Spinal cord (tissue), 10 donors: ENCODE measurements at places on chromosomes 7 and 10. TPM values are rescaled to one million over a fixed set of nuclear protein-coding genes. Genes with fewer than 3 reads are reported as not detected.
A peak's percentile ranks its signal among the peaks of the same experiment; 100 is the strongest.

DNA sequence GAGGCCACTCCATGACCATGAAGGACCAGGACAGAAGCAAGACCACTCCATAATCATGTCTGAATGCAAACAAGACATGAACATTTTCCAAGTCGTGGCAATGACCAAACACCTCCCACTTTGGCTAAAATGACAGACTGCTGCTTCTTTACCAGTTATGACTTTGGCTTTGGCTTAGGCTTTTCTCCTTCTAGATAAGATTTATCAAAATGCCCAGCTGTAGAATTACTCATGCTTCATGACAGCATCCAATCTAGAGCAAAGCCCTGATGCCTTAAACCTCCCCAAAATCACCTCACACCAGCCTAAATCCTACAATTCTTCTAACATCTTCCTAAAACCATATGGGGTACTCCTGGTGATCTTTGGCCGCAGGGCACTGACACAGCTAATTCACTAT is 102.1 kb downstream of the VPS41 start:
- DNase-seq = no peak
- H3K4me1 ChIP-seq = no peaks in the 10 kb centered on the region
- H3K27me3 ChIP-seq = no peaks in the 10 kb centered on the region
- H3K27ac ChIP-seq = no peak overlapping the region

DNA sequence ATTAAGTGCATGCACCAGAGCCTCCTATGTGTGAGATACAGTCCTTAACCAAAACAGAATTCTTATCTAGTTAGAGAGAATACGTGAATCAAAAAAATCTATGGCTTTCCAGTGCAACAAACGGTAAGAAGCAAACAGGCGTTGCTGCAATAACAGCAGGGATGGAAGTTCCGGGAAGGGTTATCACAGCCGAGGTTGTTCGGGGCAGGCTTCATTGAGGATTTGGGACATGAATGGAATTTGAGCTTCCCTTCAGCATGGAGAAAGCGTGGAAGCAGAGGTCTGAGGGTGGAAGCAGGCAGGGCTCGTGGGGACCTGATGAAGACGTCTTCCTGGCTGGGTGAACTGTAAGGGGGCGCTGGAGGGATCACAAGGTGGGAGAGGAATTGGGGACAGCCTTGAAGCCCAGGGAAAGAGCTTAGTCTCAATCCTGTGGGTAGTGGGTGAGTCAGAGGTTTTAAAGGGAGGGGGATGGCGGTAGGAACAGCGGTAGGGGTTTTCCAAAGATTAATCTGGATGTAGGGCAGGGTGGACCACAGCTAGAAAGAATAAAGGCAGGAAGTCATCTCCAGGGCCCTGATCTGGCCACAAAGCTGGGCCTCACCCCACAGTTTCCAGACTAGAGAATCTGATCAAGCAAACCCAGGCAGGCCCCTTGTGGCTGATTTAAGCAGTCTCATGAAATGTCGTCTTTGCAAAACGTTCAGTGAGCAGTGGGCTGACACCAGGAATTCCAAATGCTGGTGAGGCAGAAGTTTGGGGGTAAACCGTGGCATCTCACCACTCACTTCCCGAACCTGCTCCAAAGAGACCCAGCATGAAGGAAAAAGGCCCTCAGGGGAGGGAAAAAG is 65.1 kb downstream of the CALML3 start:
- no peak overlapping the region for H3K4me3 ChIP-seq
- no peak for DNase-seq
- peaks cover 29% of the 10 kb centered on the region for H3K4me1 ChIP-seq
- H3K27ac ChIP-seq = no peak overlapping the region
- H3K27me3 ChIP-seq = peaks cover 3% of the 10 kb centered on the region

DNA sequence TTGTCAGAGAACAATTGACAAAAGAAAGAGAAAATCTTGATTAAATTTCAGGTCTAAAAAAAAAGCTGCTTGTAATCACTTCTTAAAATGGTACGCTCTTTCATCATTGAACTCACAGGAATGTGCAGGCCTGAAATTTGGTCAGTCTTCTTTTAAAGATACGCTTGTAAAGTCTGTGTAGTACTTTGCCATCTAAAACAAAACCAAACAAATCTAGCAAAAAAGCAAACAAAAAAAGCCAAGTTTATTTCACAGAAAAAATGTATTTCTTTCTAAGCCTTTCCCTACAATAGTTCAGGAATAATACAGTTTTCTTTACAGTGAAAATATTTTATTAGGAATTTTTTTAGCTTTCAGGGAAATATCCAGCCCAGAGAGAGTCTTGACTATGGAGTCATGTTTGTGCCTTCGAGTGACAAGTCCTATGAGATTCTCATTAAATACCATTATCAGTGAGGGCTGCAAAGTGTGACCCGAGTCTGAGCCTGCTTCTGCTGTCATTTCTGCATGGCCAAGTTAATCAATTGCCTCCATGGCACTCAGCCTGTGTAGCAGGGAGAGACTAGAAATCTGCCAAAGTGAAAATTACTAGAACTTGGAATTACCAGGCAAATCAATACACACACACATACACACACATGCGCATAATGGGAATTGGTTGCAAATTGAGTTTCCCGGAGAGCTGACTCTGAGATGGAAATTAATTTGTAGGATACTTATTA is 172.6 kb downstream of the OTUD1 start:
- H3K4me1 ChIP-seq = no peaks in the 10 kb centered on the region
- no peaks in the 10 kb centered on the region for H3K36me3 ChIP-seq
- H3K27ac ChIP-seq = no peak overlapping the region
- DNase-seq = no peak
- H3K4me3 ChIP-seq = no peak overlapping the region

GRCh38 chr7:75776295-75776971 is 4.4 kb upstream of the CCL26 start:
- H3K4me1 ChIP-seq = no peaks in the 10 kb centered on the region
- H3K4me3 ChIP-seq = no peak overlapping the region
- no peak for DNase-seq
- no peaks in the 10 kb centered on the region for H3K36me3 ChIP-seq

- H3K36me3 ChIP-seq = no peaks in the 10 kb centered on the region
- no peak overlapping the region for H3K27ac ChIP-seq
- H3K27me3 ChIP-seq = no peaks in the 10 kb centered on the region
- no peak for DNase-seq
- H3K4me3 ChIP-seq = no peak overlapping the region
Observed at GRCh38 chr7:31986878-31987518, 83.2 kb downstream of the PDE1C start.

DNA sequence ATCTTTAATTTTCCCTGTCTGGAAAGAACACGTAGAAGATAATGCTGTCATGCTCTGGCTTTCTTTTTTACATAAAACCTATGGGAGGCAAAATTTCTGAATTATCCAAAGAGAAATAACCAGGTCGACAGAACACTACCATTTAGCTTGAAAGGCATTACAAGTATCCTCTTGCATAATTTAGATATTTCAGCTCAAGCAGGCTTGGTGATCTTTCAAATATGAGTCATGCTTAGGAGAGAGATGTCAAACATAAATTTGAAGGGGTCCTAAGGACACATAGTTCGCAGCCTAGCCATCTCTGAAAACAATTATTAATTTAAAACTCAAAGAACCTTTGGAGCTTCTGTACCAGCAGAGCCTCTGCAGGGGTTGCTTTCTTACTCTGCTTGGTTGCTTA is 100.9 kb downstream of the FAS start:
- no peak overlapping the region for H3K27ac ChIP-seq
- H3K27me3 ChIP-seq = no peaks in the 10 kb centered on the region
- peaks cover 4% of the 10 kb centered on the region for H3K4me1 ChIP-seq
- H3K4me3 ChIP-seq = no peak overlapping the region

DNA sequence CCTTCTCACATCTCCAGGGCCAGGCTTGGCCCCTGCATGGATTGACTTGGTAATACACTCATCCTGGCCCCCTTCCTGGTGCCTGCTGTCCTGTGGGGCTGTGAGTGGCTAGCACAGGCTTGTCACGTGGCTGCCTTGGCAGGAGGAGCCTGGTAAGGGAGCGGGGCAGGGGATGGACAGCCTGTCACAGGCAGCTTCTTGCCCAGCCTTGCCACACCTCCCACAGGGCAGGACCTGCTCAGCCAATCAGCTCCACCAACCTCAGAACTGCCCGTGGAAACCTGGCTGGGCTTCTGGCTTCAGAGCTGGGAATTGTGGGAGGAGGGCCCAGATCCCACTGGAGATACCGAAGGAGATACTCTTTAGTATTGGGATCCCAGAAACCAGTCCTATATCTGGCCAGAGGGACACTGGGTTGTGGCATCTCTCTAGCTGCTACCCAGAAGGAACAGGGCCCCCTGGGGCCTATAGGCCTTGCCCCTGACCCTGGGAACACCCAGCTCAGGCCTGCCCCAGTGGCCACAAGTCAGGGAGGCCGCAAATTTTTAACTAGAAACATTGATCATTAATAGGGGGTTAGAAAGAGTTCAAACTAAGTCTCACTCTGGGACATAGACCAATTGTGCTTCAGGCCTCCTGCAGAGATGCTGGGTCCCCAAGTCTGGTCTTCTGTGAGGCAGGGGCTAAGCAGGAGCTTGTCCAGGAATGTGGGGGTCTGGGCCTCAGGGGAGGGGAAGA is at the start of gene HOGA1:
Gene HOGA1 (plus strand): TSS at position 330 of the 738 bp plus-strand sequence. CDS start 315 bp downstream, at position 645.
- peaks cover 21% of the 10 kb centered on the region for H3K4me1 ChIP-seq
- no peak within 1 kb of the TSS for H3K4me3 ChIP-seq
- peak within 1 kb of the TSS; percentile 57 for H3K27ac ChIP-seq
- H3K27me3 ChIP-seq = no peaks in the 10 kb centered on the region
- DNase-seq = no peak

- no peaks in the 10 kb centered on the region for H3K27me3 ChIP-seq
- H3K4me3 ChIP-seq = no peak overlapping the region
- peak overlapping the region; percentile 84 for H3K27ac ChIP-seq
Observed at GRCh38 chr10:95414016-95414830, 123.4 kb upstream of the PDLIM1 start.

GRCh38 chr7:102009628-102010027 is 192.2 kb downstream of the CUX1 start:
- no peak for DNase-seq
- no peak overlapping the region for H3K4me3 ChIP-seq
- H3K4me1 ChIP-seq = peaks cover 16% of the 10 kb centered on the region
- H3K27me3 ChIP-seq = no peaks in the 10 kb centered on the region
- peaks cover 11% of the 10 kb centered on the region for H3K36me3 ChIP-seq

- H3K4me1 ChIP-seq = no peaks in the 10 kb centered on the region
- no peaks in the 10 kb centered on the region for H3K36me3 ChIP-seq
- DNase-seq = no peak
- H3K27me3 ChIP-seq = peaks cover 4% of the 10 kb centered on the region
- no peak overlapping the region for H3K27ac ChIP-seq
Observed at GRCh38 chr10:131891196-131891928, 9.4 kb upstream of the PPP2R2D start.

DNA sequence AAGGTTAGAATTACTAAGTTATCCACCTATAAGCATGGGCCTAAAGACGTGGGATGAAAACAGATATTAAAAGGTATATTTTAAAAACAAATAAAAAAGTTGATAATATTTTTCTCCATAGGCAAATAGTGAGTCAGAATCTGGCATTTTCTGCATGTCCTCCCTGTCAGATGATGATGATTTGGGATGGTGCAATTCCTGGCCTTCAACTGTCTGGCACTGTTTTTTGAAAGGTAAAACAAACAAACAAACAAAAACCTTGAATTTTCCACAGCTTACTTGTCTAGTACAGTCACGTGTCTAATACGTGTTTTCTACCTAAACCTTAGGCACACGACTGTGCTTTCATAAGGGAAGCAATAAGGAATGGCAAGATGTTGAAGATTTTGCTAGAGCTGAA is 17.4 kb downstream of the HBP1 start:
- H3K27ac ChIP-seq = no peak overlapping the region
- H3K27me3 ChIP-seq = no peaks in the 10 kb centered on the region
- no peaks in the 10 kb centered on the region for H3K4me1 ChIP-seq

GRCh38 chr10:27240212-27241009 is at the start of gene ACBD5:
ACBD5 (minus strand) TSS chr10:27240797; CDS start chr10:27240688, 109 bp downstream.
- peaks cover 6% of the 10 kb centered on the region for H3K36me3 ChIP-seq
- H3K27ac ChIP-seq = peak within 1 kb of the TSS; percentile 99
- peaks cover 27% of the 10 kb centered on the region for H3K4me1 ChIP-seq
- no peaks in the 10 kb centered on the region for H3K27me3 ChIP-seq
- H3K4me3 ChIP-seq = peak within 1 kb of the TSS; percentile 93

- no peak overlapping the region for H3K4me3 ChIP-seq
- H3K36me3 ChIP-seq = no peaks in the 10 kb centered on the region
- peaks cover 10% of the 10 kb centered on the region for H3K27me3 ChIP-seq
Observed at GRCh38 chr7:68692511-68692910, 905.8 kb upstream of the AUTS2 start.

DNA sequence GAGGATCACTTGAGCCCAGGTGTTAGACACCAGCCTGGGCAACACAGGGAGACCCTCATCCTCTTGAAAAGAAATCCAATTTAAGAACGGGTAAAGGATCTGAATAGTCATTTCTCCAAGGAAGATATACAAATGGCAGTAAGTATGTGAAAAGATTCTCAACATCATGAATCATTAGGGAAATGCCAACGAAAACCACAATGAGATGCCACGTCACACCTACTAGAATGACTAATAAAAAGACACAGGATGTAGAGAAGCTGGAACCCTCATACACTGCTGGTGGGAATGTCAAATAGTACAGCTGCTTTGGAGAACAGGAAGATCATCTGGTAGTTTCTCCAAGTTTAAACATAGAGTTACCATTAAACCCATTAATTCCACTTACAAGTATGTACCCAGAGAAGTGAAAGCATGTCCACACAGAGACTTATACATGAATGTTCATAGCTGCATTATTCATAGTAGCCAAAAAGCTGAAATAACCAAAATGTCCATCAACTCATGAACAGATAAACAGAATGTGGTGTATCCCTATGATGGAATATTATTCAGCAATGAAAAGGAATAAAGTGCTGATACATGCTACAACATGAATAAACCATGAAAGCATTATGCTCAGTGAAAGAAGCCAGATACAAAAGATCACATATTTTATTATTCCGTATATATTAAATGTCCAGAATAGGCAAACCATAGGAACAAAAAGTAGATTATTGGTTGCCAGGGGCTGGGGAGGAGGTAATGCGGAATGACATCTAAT is 13.1 kb upstream of the ZMIZ2 start:
- no peak overlapping the region for H3K27ac ChIP-seq
- no peak overlapping the region for H3K4me3 ChIP-seq
- no peak for DNase-seq
- H3K27me3 ChIP-seq = no peaks in the 10 kb centered on the region

TBC1D12 gene
- total RNA-seq = 65.6 TPM

AASS gene
- total RNA-seq = 51.1 TPM

CAV2 gene
- total RNA-seq = 40.6 TPM

SPDYE5 gene
- 0.11 TPM for total RNA-seq

GBX1 gene
- total RNA-seq = 1.3 TPM

ADD3 gene
- total RNA-seq = 438 TPM

AKR1B15 gene
- 0.17 TPM for total RNA-seq

UCMA gene
- 0.94 TPM for total RNA-seq

TEX36 gene
- 0.77 TPM for total RNA-seq
